ENCODE measurements at places on chromosomes 3 and 15.

DNA sequence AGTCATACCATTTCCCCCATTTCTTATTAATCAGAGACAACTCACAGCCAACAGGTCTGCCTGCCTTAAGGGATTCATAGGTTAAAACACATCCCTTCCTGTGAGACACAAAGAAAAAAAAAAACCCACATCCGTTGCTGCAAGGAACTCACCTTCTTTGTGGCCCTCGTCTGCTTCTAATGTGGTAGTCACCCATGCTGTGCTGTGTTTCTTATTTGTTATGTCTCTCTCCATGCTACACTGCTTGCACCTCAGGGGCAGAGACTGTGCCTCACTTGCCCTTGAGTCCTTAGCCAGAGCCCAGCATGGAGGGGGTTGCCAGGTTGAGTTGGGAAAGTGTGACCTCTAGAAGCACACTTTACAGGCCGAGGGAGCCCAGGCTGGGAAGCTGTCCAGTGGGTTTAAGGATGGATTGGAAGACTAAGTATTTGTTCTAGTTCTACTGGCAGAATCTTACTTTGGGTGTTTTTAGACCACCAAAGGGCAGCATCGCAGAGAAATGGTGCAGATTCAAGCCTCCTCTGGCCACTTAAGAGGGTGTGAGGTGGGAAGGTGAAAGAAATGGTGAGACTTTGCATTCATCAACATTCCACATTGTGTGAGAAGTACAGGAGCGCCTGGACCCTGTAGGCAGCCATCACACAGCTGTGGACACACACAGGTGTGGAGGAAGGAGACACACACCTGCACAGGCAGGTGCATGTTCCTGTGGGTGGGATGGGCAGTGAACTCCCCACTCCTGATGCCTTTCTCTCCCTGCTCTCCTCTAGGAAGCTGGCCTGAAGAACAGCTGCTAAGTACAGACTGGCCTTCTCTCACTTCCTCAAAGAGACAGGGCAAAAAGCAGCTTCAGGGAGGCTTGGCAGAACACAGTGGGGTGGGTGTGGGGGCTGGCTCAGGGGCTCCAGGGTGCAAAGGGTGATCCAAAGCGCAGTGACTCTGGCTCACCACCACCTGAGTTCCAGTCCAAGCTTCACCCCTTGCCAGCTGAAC is 48.8 kb downstream of the GLB1 start:
- no peak for DNase-seq

DNA sequence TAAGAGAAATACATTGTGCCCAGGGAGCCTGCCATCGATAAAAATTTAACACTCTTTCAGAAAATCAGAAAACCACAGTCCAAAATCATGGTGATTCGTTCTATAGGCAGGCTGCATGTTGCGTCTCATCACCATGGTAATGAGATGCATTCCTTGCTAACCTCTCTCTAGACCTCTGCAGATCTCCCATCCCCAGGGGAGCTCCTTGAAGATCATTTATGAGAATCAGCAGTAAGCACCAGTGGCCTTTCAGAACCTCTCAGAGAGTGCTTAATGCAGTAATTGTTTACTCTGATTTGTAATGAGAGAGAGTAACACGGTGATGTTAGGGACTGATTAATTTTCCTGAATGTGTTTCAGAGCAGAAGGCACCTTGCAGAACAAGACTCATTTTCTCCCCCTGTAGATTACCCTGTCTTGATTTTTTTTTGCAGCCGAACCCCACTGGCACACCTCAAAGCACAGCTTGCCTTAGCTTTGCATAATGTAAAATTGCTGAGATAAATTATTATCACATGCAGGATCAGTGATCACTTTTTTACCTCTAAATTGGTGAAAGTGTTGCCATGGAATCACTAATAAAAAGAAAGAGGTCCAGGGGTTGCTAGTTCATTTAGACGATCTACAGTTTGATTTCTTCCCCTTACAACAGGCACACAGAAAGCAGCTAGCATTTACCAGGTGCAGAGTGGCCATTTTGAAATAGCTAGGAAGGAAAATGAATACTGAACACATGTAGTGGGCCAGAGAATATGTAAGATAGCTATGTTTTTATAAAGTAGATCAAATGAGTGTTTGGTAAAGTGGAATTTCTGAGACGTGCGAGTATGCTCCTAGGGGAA is 98.9 kb upstream of the CHL1 start:
- DNase-seq, result no peak

DNA sequence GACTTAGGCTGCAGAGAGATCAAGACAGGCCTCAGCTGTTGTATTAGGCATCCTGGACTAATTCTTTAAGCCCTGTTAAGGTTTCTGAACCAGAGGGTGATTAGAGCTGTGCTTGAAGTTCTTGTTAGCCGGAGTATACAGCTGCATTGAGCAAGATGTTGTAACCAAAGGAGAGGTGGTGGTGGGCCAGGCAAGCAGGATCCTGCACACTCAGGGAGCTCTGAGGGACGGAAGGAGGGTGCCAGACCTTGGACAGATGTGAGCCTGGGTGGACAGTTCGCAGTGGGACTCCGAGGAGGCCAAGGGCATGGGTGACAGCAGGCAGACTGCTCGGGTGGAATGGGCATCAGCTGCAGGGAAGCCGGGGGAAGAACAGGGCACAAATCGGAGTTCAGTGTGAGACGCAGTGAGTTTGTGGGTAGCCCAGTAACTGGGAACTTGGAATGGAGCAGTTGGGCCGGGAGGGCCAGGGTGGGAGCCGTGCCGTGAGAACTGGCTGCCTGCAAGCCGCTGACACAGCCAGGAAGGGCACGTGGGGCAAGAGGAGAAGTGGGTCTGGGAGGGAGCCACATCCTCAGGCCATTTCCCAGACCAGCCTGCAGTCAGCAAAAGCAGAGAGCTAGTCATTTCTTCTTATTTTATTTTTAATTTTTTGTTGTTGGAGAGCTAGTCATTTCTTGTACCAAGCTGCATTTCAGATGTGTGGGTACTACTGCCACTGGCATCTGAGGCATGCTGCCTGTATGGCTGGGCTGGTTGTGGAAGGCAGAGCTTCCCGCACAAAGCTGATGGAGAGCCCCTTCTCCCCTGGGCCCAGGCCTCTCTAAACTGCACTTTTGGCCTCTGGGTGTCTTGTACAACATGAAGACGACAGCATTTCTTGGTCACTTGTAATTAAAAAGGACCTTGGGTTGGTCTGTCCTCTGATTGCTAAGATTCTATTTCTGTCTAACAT is 61.0 kb downstream of the PGPEP1L start:
- no peak for DNase-seq

- DNase-seq, result no peak
Observed at GRCh38 chr3:134721214-134721613, 70.4 kb upstream of the KY start.

- no peak for DNase-seq
Observed at GRCh38 chr3:110400315-110400714, 671.3 kb upstream of the NECTIN3 start.

GRCh38 chr3:31924610-31925270 is 56.3 kb downstream of the OSBPL10 start:
- no peak for DNase-seq

DNA sequence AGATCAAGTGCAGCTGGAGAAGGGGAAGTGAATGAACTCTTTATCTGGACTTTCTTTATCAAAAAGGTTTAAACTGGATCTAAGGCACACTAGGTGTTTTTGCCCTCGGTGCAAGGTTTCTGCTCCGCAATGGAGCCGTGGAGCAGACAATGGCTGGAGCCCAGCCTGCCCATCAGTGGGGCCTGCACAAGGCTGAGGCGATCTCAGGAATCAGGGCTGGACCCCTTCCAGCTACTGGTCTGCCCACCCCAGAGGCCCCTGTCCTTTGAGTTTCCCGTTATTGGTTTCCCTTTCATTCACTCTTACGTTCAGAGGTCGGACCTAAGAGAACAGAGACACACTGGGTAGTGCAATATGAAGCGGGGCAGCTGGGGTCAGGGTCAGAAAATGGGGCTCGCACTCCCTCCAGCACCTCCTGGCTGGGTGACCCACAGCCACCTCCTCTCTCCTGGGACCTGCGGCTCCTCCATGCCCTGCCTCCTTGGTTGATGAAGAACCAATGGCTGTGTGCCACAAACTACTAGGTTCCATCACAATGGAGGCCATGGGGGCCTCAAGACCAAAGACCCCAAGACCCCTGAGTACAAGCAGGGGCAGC is 164.6 kb downstream of the CHSY1 start:
- DNase-seq, result no peak

- no peak for DNase-seq
Observed at GRCh38 chr3:38165722-38166387, 518 bp downstream of the OXSR1 start.

GRCh38 chr3:21847005-21847404 is 96.0 kb upstream of the ZNF385D start:
- no peak for DNase-seq

- DNase-seq, result no peak
Observed at GRCh38 chr3:140765246-140765645, 87.4 kb downstream of the TRIM42 start.

DNA sequence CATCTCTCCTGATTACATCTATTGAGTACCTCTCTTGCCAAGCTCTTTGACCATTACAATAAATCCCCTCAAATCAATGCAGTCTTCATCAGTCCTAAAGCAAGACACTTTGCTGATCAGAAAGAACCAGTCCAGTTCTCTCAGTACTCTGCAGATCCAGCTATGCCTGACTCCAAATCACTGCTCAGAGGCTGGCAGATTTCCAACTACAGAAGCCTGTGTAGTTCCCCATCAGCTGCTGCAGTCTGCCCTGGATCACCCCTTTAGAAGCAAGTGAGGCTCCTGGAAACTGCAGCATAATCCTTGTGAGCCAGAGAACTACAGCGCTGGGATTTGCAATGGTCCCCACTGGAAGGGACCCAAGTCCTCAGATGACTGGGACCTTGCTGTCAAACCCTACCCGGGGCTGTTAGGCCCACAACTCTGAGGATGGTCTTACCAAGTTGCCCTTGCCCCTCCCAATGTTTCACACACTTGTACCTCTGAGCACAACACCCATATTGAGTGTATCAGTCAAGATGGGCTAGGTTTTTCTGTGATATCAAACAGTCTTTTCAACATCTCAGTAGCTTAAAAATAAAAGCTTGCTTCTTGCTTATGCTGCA is 81.9 kb upstream of the TOPAZ1 start:
- no peak for DNase-seq

DNA sequence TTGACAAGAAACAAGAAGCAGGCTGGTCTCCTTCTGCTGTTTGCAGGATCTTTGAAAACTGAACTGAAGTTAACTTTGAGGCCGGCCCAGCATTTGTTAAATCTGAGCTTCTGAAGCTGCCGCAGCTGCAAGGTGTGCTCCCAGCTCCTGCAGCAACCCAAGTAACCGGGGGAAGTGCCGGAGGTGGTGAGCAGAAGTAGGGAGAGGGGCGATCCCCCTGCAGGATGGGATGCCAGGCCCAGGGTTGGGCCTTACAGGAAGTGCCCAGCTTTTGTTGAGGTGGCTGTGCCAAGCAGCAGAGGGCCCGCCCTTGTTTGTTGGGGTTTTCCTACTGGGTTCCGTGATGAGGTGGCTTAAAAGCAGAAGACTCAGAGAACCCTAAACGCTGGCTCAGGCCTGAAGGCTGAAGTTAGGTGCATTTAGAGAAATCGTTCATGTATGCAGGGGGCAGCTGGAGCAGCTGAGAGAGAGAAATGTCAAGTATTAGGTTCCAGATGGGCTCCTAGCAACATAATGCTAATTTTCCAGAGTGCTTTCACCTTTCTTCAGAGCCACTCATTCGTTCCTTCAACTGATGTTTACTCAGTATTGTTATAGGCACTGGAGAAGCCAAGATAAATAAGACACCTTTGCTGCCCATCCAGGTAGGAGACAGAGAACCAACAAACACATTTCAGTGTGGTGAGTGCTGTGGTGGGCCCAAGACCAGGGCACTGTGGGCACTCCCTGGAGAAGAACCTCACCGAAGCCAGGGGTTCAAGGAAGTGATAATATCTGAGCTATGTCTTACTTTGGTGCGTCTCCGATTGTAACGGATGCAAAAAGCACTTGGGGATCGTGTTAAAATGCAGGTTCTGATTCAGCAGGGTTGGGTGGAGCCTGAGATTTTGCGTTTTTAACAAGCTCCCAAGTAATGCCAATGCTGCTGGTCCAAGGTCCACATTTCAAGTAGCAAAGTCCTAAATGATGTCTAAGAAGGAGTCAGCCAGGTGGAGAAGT is 42.2 kb upstream of the PLCL2 start:
- DNase-seq, result peak; percentile 20

DNA sequence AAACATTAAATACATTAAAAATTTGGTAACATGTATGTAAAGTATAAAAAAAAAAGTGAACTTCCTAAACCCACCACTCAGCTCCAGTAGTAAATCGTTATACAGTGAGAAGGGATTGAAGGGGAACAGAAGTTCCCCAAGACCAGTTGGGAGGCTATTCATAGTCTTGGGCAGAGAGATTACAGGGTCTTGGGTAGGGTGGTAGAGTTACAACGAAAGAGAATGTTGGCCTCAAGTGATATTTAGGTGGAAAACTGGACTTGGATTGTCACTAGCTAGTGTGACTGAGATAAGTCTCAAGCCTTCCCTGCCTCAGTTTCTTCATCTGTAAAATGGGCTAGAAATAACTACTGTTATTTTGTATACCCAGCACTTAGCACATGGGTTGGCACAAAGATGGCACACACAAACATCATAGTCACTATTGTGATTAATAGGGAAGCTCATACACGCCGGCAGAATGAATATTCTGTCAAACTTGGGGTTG is 431 bp upstream of the YEATS2 start:
- no peak for DNase-seq

DNA sequence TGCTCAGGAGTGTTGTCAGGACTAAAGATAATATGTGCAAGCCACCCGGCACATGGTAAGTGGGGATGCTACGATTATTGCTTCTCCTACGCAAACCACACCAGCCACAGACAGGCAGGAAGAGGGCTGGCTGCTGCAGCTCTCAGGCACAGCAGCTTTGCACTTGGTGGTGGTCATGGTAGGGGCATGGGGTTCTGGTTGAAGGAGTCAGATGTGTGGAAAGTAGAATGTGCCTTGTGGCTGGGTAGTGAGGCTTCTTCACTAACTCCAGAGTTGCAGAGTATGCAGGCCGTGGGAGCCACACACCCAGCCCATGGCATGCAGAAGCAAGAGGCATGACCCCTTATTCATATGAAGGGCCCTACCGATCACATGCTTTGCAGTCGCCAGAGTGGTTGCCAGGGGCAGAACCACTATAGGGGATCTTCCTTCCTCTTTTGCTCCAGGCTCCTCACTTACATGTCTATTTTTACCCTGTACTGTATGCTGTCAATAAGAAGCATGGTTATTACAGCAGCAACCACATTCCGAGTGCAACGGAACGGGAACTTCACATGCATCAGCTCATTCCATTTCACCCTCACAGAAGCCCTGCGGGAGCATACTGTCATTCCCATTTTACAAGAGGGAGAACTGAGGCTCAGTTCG is 59.2 kb upstream of the HERC1 start:
- DNase-seq, result no peak

DNA sequence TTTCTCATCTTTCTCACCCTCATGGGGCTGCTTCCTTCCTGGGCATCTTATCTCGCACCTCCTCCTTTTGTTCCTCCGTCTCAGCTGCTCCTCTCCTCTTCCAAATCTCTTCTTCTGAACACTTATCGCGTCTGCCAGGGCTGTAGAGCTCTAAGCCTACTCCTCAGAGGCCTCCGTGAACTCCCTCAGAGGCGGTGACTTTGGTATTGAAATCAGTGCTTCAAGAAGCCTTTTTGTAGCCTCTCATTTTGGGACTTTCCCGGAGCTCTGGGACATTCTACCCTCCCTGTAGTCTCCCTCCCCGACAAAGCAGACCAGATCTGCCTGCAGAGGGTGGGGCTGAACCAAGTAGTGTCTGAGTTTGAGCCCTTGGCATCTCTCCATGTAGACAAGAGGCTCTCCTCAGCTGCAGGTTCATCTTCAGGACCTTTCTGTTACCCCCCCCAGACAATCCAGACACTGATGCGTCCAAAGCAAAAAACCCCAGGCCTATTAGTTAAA is 17.5 kb upstream of the CPNE9 start:
- no peak for DNase-seq

Data from NCI-H446 treated with DMSO at 0.1 percent for 48 hours (cell line).